ENCODE measurements at places on chromosomes 3 and 15.
A peak's percentile ranks its signal among the peaks of the same experiment; 100 is the strongest.

DNA sequence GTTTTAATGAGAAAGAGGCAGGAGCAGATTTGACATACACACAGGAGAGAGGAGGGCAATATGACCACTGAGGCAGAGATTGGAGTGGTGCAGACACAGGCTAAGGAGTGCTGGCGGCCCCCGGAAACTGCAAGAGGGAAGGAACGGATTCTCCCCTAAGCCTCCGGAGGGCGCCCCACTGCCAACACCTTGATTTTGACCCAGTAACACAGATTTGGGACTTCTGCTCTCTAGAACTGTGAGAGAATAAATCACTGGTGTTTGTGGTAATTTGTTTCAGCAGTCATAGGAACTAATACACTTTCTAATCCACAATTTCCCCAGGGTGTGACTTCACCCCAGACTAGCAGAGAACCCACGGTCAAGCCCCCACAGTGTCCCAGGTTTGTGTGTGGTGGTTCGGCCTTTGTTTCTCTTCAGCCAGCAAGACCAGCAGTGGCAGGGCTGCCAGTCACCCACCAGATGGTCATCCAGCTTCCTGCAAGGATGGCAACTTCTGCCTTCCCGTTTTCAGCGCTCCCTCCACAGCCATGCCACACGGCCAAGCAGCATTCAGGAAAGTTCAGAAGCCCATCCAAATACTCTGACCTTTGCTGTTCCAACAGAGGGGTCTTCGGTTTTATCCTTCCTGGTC, 23.6 kb upstream of the TSPAN3 start:
- DNase-seq = no peak

DNA sequence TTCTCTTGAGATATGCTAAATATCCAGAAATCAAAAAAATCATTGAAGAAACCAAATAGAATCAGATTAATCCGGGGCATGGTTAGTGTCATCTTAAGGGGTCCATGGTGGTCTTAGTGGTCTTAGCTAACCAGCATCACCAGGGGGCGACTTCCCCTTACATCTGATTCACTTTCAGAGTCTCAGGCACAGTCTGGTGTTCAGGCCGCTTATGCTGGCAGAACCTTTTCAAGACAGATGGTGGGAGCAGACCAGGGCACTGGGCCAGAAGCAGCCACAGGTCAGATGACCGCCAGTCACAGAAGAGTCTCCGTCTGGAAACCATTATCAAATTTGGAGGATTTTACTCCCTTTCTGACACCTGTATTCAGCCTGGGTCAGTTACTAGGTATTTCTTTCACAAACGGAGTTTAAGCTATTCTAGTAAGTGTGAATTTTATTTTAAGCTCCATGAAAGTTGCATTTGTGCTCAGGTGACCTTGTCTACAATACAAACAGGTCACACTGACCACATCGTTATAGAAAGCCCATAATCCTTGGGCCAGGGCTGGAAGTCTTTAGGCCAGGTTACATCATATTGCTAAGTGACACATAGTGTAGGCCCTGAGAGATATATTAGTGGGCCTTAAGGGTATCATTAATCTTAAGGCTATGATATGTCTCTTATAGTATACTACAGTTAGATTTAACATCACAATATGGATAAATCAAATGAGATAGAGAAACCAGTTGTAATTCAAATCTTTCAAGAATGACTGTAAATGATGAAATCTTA, 365.5 kb downstream of the GBE1 start:
- peak; percentile 4 for DNase-seq

DNA sequence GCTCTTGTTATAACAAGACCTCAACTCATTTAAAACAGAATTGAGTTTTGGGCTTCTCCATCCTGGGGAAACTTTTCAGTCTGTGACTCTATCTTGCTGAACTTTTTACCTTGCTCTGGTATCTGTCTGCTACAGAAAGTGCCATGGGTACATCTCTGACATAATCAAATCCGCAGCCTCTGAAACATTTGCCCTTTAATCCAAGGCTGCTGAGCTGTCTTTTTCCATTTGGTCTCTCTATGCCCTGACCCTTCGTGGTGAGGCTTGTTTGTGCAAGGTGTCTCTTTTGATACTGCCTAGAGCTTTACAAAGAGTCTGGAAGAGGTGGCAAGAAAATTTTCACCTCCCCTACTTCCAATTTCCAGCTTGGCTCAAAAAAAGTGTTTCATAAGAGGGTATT, 11.3 kb downstream of the TMEM108 start:
- no peak for DNase-seq

- DNase-seq = no peak
Observed at GRCh38 chr3:14042680-14043079, 82.0 kb downstream of the CHCHD4 start.

- DNase-seq = no peak
Observed at GRCh38 chr3:148582126-148582525, 115.6 kb upstream of the AGTR1 start.

DNA sequence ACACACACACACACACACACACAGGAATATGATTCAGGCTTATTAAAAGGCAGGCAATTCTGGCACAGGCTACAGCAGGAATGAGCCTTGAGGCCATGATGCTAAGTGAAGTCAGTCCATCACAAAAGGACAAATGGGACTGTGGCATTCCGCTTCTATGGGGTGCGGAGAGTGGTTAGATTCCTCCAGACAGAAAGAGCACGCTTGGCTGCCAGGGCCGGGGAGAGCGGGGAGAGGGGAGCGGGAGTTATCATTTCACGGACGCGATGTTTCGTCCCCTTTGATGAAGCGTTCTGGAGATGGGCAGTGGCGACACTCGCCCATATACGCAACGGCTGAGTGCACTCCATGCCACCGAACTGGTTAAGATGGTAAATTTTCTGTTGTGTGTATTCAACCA, 58.5 kb upstream of the FAM174B start:
- peak; percentile 56 for DNase-seq

GRCh38 chr15:83287541-83288027, 3.1 kb upstream of the BNC1 start:
- DNase-seq = peak; percentile 72

DNA sequence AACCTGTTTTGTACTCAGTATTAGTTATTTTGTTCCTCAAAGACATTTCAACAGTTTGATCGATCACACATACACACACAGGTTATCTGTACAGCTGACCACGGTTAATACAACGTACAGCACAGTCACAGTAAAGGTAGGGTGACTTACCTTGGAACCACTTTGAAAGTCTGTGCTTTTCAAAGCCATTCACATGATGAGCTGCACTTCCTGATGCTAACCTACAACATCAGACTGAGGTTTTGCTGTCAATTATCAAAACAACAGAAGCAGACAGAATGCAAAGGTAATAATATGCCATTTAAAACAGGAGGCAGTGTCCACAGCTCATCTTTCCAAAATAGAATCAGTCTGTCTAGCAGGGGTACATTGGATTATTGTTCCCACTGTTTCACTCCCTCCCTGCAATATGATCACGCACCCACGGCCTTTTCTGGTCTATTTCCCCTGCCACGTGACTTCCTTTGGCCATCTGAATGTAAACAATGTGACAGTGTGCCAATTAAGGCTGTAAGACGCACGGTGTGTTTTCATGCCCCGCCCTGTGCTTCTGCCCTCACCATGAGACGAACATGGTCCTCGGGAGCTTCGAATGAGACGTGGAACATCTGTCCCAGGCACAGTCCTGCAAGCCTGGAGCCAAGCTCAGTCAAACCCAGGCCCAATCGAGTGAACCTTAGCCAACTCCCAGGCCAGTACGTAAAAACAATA, 102.4 kb downstream of the FMN1 start:
- DNase-seq = no peak

DNA sequence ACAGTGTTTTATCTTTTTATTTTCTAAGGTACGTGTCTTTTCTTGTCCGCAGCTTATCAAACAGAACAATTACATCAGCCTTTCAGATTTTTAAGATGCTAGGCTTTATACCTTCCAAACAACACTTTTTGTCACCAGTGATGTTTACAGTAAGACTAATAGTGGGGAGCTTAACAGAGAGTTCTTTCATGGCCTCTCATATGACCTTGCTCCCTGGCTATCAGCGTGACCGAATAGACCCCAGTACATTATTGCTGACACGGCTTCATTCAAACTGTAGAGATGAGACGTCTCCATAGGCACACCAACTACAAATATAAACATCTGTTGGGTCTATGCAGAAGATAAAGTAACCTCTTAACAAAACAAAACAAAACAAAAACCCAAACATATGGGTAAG, 477.6 kb upstream of the KCNMB2 start:
- no peak for DNase-seq

DNA sequence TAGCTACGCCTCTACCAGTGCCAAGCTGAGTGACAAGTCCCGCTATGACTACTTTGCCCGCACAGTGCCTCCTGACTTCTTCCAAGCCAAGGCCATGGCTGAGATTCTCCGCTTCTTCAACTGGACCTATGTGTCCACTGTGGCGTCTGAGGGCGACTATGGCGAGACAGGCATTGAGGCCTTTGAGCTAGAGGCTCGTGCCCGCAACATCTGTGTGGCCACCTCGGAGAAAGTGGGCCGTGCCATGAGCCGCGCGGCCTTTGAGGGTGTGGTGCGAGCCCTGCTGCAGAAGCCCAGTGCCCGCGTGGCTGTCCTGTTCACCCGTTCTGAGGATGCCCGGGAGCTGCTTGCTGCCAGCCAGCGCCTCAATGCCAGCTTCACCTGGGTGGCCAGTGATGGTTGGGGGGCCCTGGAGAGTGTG, 5.7 kb downstream of the GRM2 start:
- DNase-seq = no peak

- DNase-seq = no peak
Observed at GRCh38 chr15:29859973-29860715, 37.9 kb upstream of the TJP1 start.

GRCh38 chr3:40524222-40524567, 565 bp upstream of the ZNF621 start:
- no peak for DNase-seq

DNA sequence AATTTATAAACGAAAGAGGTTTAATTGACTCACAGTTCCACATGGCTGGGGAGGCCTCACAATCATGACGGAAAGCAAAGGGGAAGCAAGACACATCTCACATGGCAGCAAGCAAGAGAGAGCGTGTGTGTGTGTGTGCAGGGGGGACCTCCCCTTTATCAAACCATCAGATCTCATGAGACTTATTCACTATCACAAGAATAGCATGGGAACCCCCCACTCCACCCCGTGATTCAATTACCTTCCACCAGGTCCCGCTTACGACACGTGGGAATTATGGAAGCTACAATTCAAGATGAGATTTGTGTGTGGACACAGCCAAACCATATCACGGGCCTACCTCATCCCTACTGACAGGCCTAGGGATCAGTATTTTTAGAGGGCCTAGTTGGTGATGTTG, 3.1 kb upstream of the EPHB1 start:
- no peak for DNase-seq

GRCh38 chr3:76646921-76647562, 392.9 kb upstream of the ROBO2 start:
- DNase-seq = peak; percentile 3

GRCh38 chr3:134622806-134623365, 27.9 kb downstream of the KY start:
- DNase-seq = no peak

DNA sequence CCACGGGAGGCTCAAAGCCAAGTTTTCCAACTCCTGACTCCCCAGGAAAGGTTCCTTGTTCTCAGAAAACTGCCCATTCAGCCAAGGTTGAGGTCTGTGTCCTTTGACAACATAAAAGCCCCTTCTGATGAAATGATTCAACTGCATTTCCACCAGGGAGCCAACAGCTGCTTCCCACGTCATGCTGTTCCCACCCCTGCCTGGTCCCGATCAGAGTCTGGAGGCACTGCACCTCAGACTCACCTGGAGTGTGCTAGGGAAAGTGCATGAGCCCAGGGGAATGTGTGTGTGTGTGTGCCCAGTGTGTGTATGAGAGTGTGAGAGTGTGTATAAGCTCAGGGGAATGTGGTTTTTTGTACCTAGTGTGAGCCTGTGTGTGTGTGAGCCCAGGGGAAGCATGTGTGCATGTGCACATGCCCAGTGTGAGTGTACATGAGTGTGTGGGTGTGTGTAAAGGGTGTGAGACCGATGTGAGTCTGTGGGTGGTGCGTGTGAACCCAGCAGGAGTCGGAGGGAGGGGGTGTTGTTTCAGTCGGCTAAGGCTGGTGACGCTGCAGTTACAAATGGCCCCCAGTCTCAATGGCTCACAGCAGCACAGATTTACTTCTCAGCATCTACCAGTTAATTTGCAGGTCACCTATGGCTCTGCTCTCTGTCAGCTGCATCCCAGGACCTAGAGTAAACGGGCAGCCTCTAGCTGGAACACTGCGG, 20.3 kb upstream of the SLC6A1 start:
- DNase-seq = no peak

GRCh38 chr3:36480911-36481648, 100.8 kb downstream of the STAC start:
- no peak for DNase-seq

- no peak for DNase-seq
Observed at GRCh38 chr3:66280304-66280703, 59.5 kb downstream of the SLC25A26 start.

DNA sequence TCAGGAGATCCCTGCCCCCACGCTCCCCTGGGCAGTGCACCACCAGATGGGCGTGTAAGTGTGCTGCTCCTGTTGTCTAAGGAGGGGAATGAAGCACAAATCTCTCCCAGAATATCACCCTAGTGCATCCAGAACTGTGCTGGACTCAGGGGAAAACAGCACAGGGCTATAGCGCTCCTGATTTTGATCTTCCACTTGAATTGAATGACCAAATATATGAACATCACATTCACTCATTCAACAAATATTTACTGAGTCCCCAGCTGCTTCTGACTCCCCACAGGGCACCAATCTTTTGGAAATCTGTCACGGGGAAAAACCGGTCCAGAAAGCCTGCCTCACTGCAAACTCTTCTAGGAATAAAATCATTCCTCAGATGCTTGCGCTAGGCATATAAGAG, 2.4 kb downstream of the CPLX3 start:
- DNase-seq = no peak

Data from A549 (cell line).